ENCODE measurements at places on chromosomes 4 and X.

- DNase-seq: no peak
These were observed 111.1 kb downstream of the CCNG2 start for GRCh38 chr4:77268108-77268507.

- no peak for DNase-seq
These were observed 133.8 kb upstream of the UGT8 start for GRCh38 chr4:114464726-114465272.

DNA sequence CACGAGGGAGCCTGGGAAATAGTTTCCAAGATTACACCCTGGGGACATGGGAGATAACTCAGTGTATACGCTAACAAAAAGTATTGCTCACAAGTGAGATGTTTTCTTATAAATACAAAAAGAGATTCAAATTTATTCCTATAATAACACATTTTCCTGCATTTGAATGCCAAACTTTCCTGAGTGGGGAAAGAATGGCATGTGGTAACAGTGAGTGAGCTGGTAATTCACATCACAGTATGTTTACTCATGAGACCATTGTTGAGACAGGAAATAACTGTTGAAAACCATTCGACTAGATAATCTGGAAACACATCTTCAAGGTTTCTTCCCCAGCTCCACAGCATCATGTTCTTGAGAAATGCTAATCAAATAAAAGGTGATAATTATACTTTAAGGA, 109.1 kb downstream of the TASL start:
- no peak for DNase-seq

DNA sequence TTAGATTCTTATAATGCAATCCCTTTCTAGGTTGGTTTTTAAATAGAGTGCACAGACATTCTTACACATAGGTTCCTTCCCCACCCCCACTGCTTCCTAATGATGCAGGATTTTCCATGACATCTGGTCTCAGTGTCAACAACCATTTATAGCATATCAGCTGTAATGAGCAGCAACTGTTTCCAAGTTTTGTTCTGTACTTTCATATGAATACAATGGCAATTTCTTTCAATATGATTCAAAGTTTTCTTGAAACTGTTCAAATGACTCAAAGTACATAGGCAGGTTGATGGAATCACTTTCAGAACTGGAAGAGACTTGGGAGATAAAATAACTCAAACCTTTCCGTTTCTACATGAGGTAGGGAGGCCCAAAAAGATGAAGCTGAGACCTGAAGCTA, 220.7 kb downstream of the CAMK2D start:
- DNase-seq: no peak

DNA sequence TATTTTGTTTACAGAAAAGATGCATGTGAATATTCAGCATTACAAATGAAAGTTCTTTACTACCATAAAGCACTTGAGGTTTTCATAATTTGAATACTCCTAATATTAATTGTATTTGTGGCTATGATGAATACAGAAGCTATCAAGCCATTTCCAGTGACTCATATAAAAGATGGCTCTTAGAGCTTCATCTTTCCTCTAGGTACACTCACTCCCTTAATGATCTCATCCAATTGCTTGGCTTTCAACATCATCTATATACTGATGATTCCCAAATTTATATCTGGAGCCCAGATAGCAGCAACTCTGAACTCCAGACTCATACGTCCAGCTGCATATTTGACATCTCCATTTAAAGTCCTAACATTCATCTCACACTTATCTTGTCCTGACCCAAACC, 183.4 kb upstream of the FAM241A start:
- DNase-seq: no peak

- no peak for DNase-seq
These were observed 867.2 kb upstream of the GRID2 start for GRCh38 chr4:91436556-91436955.

DNA sequence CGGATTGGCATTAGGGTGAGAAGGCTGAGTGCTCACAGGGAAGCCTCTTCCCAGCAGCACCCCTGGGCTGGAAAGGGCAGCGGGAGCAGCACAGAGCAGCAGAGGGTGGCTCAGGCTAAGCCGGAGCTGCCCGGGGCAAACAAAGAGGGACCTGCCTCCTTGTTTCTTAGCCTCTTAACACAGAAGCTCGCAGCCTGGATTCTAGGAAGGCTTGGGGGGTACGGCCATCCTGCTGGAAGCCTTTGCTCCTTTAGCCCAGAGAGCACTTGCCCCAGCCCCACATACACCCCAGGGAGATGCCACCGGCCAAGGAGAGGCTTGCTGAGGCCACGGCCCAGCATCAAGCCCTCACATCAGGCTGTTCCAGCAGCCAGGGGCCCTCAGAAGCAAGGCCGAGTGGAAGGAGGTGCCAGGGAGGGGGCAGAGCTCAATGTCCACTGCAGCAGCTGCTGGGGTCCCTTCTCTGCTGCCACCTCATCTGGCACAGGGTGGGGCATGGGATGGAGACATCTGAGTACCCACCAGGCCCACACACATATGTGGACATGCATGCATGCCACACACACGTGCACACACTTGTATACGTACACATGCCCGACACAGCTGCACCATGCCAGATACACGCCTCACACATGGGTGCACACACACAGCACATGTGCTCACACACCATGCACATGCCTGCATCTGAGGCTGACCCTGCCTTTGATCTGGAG, 20.3 kb upstream of the SPON2 start:
- DNase-seq: no peak

GRCh38 chrX:97763391-97763790, 879.7 kb downstream of the RPA4 start:
- no peak for DNase-seq
